ENCODE measurements at places on chromosomes 7 and 10. TPM values are rescaled to one million over a fixed set of nuclear protein-coding genes. Genes with fewer than 3 reads are reported as not detected.

The IFIT3 gene
- total RNA-seq = 5.0 TPM

The POLR2J3 gene
- 24.1 TPM for total RNA-seq

The RADIL gene
- 1.9 TPM for total RNA-seq

GRCh38 chr7:131034166-131034881, 293.4 kb upstream of the MKLN1 start:
- no peak for DNase-seq

DNA sequence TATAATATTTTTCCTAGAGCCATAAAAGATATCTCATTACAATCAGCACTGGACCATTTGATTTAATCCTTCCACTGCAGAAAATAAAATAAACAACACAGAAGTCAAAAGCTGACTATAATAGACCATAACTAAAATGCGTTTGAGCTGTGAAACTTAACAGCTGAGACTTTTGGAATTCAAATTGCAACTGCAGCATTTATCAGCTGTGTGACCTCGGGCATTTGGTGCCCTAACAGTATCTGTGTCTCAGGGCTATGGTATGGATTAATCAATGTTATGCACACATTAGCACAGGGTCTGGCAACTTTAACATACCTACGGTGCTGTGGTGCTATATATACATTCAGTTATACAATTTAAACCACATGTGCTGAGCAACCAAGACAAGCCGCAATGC, 160.1 kb downstream of the COL28A1 start:
- no peak for DNase-seq

GRCh38 chr10:21715531-21716195, 181.6 kb downstream of the MLLT10 start:
- no peak for DNase-seq

- DNase-seq = peak; percentile 89
These were observed 130.9 kb downstream of the BMPER start for GRCh38 chr7:34036051-34036920.

DNA sequence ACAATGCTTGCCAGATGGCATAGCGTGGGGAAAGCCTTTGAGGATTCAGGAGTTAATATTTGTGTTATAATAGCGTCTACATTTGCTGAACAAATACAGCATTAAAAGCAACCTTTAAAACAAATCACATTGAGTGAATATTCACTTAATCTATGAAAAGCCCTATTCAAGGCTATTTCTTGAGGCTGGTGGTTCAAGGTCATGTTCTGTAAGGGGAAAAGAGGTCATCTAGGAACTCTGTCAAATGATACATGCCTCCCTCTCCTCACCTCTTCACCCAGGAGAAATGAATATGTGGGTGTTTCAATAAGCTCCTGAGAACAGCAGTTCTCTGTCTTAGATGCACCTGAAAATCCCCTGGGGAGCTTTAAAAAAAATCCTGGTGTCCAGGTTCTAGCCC, 303.0 kb downstream of the ELMO1 start:
- DNase-seq = no peak

DNA sequence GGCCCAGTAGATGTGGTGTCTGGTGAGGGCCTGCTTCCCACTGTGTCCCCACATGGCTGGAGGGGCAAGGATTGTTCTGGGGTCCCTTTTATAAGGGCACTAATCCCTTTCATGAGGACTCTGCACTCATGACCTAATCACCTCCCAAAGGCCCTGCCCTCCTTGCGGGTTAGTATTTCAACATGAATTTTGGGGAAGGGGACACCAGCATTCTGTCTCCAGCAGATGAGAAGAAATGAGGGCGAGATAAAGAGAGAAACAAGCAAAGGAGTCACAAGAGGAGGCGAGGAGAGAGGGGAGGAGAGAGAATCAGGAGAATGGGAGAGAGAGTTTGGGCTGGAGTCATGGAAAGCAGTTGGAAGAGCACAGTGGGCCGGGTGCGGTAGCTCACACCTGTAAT, 83.7 kb downstream of the C10orf105 start:
- DNase-seq = no peak

DNA sequence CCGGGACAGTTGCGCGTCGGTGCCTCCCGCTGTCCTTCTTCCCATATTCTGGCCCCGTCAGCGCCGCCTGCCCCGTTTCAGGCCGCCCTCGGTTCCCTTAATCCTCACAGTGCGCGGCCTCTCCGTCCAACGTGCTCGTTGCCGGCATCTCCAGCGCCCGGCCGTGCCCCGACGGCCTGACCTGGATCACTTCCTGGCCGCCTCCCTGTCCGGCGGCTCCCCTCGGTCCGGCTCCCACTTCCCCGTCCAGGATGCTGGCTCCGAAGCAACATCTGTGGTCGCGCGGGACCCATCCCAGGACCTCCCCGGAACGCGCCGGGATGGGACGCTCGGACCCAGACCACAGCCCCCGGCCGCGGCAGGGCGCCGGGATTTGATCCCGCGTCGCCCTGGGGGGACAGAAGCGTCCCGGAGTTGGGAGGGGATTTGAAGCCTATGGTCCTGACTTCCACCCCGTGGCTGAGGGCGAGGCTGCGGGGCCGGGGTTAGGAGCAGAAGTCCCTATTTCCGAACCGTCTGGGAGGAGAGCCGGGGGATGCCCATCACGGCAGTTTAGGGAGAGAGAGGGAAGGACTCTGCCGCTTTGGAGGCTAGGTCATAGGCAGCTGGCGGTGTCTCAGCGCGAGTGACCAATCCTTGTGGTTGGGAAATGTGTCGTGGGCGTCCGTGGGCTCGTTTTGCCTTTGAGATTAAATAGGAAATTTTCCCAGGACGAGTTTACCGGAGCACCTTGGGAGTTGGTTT, 53.8 kb downstream of the KCTD7 start:
- peak; percentile 42 for DNase-seq

- DNase-seq = no peak
These were observed 27.1 kb upstream of the SEMA3C start for GRCh38 chr7:80945976-80946375.
